ENCODE measurements at places on chromosomes 7 and 10.

DNA sequence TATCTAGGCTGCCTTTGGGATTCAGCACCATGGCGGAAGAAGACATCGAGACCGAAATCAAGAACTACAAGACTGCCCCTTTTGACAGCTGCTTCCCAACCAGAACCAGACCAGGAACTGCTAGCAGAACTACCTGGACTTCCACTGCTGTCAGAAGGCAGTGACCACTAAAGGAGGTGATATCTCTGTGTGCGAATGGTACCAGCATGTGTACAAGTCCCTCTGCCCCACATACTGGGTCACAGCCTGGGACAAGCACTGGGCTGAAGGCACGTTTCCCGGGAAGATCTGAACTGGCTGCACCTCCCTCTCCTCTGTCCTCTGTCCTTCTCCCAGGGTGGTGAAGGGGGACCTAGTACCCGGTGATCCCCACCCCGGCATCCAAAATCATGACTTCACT lies 25.6 kb upstream of the PDIA4 start:
- no peak for DNase-seq

GRCh38 chr10:1149793-1150637 lies 93.8 kb downstream of the WDR37 start:
- DNase-seq = peak; percentile 67

DNA sequence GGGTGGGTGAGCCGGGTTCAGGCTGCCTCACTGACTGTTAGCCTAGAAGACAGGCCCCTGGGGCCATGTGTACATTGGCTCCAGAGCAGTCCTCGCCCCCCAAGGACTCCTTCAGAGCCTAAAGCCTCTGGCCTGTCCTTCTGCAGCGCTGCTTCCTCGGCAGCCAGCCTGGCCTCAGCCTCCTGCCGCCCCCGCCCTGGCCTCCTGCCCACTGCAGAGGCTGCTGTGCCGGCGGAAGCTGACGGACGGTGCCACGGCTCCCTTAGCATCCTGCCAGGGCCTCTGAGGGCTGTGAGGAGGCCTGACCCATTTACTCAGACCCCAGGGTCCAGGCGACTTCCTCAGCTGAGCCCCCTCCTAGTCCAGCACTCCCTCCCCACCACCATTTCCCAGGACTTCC lies 4.9 kb downstream of the SRRM3 start:
- DNase-seq = no peak

DNA sequence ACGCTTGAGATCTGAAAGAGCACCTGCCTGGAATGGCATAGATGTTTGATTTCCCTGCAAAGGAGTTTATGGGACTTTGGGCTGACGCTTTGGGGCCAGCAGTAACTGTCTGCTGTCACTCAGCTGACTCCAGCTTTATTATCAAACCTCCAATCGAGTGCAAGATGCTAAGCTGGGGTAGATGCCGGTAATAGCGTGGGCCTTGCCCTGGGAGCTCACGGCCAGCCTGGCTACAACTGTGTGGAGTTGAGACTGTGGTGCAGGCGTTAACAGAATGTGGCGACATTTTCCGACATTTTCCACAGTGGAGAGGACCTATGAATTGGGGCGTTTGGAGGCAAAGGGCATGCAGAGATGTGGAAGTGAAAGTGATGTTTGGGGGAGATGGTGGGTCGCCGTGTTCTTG lies 1.3 kb downstream of the CHST12 start:
- DNase-seq = no peak

- DNase-seq = no peak
These were observed 60.0 kb upstream of the KLF14 start for GRCh38 chr7:130793855-130794618.

DNA sequence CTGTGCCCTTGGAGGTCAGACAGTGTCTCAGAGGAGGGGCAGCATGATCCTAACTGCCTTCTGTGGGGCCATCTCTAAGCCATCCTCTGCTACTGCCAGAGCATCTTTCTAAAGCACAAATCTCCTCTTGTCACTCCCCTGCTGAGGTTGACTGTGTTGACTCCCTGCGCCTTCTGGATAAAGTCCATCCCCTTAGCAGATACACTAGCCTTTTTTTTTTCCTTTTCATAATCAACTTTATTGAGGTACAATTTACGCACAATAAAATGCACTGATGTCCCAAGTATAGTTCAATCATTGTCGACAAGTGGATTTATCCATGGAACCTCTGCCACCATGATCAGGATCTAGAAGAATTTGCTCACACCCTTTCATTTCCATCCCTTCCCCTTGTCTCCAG lies 150.1 kb downstream of the SPAG6 start:
- DNase-seq = no peak

DNA sequence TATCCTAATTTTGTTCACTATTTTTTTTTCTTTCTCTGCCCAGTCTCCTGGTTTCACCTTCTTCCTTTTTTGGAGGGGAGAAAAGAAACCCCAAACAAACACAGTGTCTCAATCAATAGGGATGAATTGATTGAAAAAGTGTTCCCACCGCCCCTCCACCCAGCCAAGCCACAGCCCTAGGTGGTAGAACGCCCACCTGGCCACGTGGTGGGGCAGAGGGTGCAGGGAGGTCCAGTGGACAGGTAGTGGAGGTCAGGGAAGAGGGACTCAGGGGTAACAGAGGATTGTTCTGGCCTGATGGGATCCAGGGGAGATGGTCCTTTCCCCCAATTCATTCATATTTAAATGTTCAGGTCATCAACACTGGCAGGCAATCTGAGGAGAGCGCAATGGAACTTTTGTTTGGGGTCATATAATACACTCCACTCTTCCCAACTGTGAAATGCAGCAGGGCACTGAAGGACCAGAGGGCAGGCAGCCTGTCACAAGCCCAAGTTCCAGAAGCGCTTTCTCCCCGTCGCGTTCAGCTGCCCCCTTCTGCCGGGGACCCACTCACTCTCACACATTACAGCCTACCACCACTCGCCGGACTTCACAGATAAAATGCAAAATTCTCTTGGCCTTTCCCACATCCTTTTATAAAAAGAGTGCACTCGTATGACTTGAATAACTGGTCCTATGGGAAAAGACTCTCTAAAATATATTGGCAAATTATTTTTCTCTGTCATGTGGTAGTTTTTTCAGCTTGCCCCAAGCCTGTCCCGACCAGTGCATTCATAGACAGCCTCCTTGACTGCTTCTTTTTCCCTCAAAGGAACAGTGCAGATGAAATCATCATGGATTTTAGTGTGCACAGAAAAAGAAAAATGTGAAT lies 1.6 kb downstream of the INHBA start:
- DNase-seq = no peak

DNA sequence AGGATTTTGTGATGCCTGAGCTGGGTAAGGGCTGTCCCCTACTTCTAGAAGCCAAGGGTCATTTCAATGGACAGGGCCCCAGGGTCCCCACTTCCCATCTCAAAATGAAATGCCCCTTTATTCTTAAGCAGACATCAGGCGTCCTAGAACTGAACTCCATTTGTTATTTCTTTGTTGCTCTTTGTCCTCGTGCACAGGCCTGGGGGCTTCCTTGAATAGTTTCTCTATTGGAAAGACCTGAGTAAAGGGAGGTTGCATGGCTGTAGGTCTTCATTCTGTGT lies 311.4 kb upstream of the ZNF32 start:
- no peak for DNase-seq

DNA sequence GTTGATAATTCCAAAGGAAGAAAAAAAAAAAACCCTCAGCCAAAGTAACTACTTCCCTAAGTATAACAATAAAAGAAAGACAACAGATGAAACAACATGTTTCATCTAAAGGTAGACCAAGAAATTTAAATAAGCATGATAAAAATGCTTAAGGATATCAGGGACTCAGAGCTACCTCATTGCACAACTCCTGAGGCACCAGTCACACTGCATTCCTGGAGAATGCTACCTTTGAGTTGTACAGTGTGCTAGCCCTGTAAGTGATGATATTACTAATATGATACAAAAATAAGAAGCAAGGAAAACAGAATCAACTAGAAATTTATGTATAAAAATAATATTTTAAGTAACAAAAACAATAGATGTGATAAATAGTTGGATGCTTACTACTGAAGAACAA lies 29.5 kb upstream of the C7orf33 start:
- no peak for DNase-seq

- no peak for DNase-seq
These were observed 380.7 kb downstream of the DNAJB6 start for GRCh38 chr7:157717211-157718174.

GRCh38 chr10:7817984-7818294 lies 366 bp upstream of the TAF3 start:
- no peak for DNase-seq

- DNase-seq = no peak
These were observed 30.3 kb upstream of the TRIM24 start for GRCh38 chr7:138429577-138430250.

DNA sequence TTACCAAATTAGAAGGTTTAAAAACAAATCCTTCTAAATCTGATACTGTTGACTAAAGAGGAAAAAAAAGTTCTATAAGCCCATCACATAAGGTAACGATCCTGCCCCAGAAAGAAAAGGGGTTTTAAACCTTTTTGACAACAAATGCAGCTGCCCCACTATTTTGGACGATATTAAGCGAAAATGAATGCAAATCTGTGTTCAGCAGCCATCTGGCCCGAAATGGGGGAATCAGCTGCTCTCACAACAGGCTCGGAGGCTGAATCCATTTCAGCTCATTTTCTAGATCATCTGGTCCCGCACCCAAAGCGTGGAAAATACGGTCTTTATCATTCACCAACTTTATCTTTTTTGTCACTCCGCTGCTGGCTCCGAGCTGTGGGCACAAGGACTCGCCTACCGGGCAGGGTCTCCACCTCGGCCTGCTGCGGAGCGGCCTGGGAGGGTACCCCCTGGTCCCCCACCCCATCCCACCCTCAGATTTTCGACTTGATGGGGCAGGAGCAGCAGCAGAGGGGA lies 2.4 kb upstream of the EBF3 start:
- no peak for DNase-seq

GRCh38 chr10:51773681-51774080 lies 74.3 kb upstream of the CSTF2T start:
- no peak for DNase-seq

DNA sequence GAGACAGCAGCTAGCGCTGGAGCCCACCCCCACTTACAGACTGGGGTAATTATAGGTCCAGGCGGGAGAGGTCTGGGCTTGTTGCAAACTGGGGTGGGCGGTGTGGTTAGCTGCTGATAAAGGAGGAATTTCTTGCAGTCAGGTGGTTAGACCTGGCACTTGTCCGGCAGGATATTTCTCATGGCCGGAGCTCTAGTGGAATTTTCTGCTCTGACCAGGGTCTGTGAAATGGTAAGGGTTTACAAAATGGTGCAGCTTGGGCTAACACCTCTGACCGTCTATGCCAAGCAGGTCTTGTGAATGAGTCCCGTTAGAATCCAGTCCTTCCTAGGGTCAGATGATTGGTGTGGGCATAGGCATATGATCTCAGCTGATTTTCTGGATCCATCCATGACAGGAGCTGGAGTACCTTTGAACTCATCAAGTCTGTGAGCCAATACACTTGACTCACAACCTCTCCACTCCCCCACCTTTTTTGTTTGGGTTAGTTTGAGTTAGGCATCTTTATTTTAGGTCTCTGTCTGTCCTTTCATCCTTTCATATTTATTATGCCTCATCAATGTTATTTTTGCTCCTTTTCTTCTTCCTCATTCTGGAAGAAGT lies 213.4 kb downstream of the SUGCT start:
- peak; percentile 21 for DNase-seq

DNA sequence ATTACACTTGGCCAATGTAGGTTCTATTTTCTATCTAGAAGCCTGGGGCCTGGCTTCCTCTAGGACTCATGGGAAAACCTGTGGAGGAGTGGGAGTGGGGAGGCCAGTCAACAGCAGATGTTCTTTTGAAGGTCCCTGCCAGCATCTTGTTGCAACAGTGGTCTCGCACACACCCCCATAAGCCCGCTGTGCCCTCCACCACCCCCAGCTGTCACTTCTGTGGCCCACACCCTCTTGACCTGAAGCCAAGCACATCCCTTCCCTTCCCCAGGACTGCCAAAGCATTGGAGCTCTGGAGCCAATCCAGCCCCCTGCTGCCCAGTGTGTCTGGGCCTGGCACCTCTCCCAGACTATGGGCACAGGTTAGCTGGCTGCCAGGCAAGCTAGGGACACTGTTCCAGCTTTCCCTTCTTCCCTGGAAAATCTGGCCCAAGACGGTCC lies 1.9 kb upstream of the STX1A start:
- peak; percentile 85 for DNase-seq

- DNase-seq = no peak
These were observed 1211.2 kb upstream of the SORCS1 start for GRCh38 chr10:108375691-108376090.

DNA sequence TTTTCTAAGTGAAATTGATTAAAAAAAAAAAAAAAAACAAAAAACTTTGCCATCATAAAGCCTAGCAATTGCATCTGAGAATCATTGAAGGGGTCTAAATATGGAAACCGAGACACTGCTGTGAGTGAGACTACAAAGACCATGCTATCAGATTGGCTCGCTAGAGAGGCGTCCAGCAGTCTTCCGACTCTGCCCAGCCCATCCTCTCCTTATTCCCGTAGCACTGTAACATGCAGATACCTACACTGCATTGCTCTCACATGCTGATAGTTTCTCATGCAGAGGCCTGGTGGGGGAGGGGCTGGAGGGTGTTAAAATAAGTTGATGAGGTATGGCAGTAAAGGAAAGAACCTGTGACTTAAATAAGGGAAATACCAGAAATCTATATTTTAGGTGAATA lies 130.7 kb downstream of the NRF1 start:
- peak; percentile 59 for DNase-seq

DNA sequence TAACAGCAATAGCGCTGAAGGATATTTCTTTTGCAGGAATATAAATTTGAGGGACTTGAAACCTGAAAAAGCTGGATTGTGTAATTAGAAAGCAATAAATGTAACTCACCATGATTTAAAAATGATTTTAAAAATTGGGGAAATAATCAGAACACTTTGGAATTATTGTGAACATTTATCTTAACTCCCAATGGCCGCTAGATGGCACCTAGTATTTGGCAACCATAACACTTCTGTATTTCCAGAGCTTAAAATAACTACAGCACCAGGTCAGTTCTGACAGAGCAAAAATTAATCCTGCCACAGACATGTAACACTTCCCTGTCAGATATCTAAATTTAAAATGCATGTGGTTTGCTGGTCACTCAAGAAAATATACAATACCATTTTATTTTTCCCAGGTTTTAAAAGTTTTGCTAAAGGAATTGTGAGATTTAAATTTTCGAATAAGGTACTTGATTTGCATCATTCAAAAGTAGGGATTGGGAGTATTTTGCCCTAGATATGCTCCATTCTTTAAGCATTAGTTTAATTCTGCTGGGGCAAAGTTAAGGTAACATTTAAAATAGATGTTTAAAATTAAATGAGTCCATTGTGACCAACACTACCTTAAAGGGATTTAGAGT lies 144.5 kb downstream of the PPP1R3A start:
- no peak for DNase-seq

Measured in right cardiac atrium (tissue), 5 donors.